ENCODE measurements at places on chromosomes 1 and 21. TPM values are rescaled to one million over a fixed set of nuclear protein-coding genes. Genes with fewer than 3 reads are reported as not detected.

The TMEM200B gene
- total RNA-seq, result 13.3 TPM

The CLCA4 gene
- not detected for total RNA-seq

The PDC gene
- not detected for total RNA-seq

The IL23R gene
- total RNA-seq, result not detected

The PTGER3 gene
- total RNA-seq, result 3.1 TPM

The SPTA1 gene
- total RNA-seq, result not detected

The CSF3R gene
- 5.5 TPM for total RNA-seq

The CA14 gene
- total RNA-seq, result 13.1 TPM

The UMODL1 gene
- not detected for total RNA-seq

The F5 gene
- total RNA-seq, result 2.9 TPM

The USH2A gene
- total RNA-seq, result 0.55 TPM

The KIF21B gene
- total RNA-seq, result 11.4 TPM

The OR2T29 gene
- not detected for total RNA-seq

The FLG gene
- not detected for total RNA-seq

The CEPT1 gene
- 35.6 TPM for total RNA-seq

The PCBP3 gene
- 4.3 TPM for total RNA-seq

The AMY1A gene
- not detected for total RNA-seq

The HRNR gene
- not detected for total RNA-seq

The MYOG gene
- total RNA-seq, result not detected

The CTSS gene
- total RNA-seq, result 0.17 TPM

The PMF1 gene
- 77.7 TPM for total RNA-seq

The GSTM5 gene
- 2.8 TPM for total RNA-seq

The C1QTNF12 gene
- 1.7 TPM for total RNA-seq

The CACHD1 gene
- 36.0 TPM for total RNA-seq

Data from progenitor cell of endocrine pancreas (in vitro differentiated cells).